Stimulated activated CD4-positive, alpha-beta T cell treated with anti-CD3 and anti-CD28 coated beads, Interleukin-15, amount 100 ng/mL, for 48 hours (primary cell): ENCODE measurements at places on chromosomes 16 and 17.

DNA sequence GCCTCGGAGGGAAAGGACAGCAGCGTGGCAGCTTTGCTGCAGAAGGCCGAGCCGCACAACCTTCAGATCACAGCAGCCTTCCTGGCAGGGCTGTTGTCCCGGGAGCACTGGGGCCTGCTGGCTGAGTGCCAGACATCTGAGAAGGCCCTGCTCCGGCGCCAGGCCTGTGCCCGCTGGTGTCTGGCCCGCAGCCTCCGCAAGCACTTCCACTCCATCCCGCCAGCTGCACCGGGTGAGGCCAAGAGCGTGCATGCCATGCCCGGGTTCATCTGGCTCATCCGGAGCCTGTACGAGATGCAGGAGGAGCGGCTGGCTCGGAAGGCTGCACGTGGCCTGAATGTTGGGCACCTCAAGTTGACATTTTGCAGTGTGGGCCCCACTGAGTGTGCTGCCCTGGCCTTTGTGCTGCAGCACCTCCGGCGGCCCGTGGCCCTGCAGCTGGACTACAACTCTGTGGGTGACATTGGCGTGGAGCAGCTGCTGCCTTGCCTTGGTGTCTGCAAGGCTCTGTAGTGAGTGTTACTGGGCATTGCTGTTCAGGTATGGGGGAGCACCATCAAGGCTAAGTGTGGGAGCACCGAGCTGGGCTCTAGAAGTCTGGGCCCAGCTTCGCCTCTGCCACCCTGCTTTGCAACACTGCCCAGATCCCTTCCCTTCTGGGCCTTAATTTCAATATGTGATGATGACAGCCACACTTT, 18.6 kb downstream of the NOD2 start:
- no peak for DNase-seq

DNA sequence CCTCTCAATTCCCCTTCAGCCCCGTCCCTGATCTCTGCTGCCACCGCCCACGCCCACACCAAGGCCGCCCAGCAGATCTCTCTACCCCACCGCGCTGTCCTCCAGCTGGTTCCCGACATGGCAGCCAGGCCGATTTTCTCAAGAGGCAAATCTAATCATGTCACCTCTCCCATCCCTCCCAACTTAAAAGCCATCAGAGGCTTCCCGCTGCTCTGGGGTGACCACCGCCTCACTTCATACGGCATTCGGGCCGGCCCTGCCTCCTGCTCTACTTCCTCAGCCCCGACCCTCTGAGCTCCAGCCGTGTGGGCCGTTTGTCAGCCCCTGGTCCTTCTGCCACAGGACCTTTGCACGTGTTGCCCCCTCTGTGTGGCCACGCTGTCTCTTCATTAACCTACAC, 63.2 kb downstream of the RPH3AL start:
- no peak for DNase-seq

DNA sequence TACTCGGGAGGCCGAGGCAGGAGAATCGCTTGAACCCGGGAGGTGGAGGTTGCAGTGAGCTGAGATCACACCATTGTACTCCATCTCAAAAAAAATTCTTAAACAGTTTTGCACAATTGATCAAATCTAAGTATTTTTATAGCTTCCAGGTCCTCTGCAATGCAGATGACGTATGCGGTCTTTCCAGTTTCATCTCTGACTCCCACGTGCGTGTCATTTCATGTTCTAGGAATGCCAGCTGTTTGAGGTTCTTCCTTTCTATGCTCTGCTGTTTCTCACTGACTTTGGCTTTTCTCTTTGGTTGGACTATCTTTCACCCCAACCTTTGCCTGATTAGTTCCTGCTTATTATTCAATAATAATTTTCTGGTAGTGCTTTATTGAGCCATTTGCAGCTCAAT, 16.2 kb downstream of the CHP2 start:
- DNase-seq, result no peak

DNA sequence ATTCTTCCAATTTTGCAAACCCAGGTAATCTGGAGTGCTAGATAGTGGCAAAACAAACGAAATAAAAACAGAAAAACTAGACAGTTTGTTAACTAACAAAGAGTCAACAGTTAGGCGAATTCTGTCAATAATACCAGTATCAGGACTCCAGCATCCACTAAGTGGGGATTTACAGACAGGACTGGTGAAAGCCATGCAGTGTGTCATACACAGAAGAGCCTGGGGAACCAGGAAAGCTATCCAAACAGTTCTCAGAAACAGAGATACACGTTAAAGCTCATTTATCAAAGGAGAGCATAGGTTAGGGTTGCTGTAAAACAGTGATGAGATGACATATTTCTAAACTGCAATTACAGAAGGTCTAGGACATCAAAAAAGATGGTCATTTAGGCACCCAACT, 203.7 kb upstream of the KIF2B start:
- DNase-seq, result no peak

- DNase-seq, result no peak
Measured at GRCh38 chr17:44884941-44885340, 14.3 kb downstream of the EFTUD2 start.

DNA sequence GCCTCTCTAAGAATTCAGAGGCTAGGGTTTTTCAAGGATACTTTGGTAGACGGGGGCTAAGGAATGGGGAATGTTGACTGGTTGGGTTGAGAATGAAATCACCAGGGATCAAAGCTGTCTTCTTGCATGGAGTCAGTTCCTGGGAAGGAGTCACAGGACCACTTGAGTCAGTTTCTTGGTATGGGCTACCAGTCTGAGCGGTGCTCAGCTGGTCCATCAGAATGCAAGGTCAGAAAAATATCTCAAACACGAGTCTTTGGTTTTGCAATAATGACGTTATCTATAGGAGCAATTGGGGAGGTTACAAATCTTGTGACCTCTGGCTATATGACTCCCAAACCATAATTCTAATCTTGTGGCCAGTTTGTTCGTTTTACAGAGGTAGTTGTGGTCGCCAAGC, 18.4 kb downstream of the CHD9NB start:
- no peak for DNase-seq

- no peak for DNase-seq
Measured at GRCh38 chr16:3625911-3626732, 14.7 kb upstream of the SLX4 start.
